ENCODE measurements at places on chromosomes 3 and 15.

GRCh38 chr15:52546031-52546751, 17.5 kb upstream of the MYO5A start:
- no peak for DNase-seq

DNA sequence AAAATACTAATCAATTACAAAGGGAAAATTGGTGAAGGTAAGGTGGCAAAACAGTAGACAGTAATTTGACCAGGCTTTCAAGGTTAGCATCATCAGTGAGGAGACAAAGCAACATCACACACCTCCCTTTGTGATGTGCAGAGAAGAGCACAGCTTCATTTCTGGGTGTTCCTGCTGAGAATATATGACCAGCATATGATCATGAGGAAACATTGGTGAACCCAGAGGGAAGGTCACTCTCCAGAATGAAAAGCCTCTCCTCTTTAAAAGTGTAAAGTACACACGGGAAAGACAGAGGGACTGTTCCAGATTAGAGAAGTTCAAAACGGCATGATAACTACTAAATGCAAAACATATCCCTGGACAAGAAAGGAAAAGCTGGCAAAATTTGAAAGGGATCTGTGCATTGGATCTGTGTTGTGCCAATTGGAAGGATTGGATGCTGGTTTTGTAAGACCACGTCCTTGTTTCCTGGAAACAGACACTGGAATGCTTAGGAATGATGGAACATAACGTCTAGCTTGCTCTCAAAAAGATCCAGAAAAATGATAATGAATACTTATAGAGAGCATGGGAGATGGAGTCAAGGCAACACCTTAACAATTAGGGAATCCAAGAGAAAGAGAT, 80.6 kb upstream of the MITF start:
- no peak for DNase-seq

DNA sequence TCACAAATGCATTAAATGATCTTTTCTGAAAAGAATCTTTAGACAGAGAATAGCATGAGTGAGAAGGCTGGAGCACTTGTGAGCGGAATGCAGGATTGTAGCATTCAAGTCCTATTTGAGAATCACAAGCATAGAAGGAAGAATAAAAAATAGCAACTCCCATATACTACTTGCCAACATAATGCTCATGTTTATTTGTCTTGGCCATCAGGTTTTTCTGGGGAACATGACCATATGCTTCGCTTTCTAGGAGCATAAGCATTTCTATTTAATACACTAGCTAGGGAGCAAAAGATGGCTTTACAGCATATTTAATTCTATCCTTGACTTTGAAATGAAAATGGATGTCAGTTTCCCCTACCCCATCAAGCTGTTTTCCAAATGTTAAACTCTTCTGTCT, 170.3 kb upstream of the MITF start:
- no peak for DNase-seq

GRCh38 chr3:27714146-27714526, 8.0 kb downstream of the EOMES start:
- no peak for DNase-seq

- no peak for DNase-seq
Measured at GRCh38 chr3:81554801-81555200, 206.6 kb downstream of the GBE1 start.

DNA sequence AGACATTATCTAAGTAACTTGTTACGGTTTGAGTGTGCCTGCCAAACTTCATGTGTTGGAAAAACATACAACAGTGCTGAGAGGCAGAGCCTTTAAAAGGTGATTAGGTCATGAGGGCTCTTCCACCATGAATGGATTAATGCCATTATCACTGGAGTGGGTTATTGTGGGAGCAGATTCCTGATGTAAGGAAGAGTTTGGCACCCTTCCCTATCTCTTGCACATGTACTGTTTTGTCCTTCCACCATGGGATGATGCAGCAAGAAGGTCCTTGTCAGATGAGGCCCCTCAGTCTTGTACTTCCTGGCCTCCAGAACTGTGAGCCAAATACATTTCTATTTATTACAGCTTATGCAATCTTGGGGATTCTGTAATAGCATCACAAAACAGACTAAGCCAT, 413.9 kb downstream of the EPHA3 start:
- DNase-seq = no peak

DNA sequence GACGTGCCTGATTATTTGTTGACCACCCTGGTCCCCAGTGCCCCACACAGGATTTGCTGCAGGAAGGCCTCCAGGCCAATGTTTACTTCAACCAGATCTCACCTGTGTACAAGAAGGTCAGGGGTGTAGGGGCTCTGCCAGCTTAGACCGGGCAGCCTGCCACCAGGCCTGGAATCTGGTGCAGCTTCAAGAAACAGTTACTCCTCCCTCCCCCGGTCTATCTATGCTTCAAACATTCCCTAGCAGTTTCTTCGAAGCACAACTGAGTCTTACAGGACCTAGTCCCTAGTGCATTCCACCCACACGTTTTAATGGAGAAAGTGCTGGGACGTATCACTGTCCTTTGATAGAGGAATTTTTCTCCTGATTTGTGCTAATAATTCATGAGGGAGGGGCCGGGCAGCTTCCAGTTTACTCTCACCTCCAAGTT, 8.0 kb downstream of the SH3BP5 start:
- DNase-seq = no peak

- DNase-seq = no peak
Measured at GRCh38 chr15:73941044-73941443, 14.8 kb downstream of the LOXL1 start.

GRCh38 chr15:47395076-47395475, 322.2 kb upstream of the SEMA6D start:
- DNase-seq = no peak

DNA sequence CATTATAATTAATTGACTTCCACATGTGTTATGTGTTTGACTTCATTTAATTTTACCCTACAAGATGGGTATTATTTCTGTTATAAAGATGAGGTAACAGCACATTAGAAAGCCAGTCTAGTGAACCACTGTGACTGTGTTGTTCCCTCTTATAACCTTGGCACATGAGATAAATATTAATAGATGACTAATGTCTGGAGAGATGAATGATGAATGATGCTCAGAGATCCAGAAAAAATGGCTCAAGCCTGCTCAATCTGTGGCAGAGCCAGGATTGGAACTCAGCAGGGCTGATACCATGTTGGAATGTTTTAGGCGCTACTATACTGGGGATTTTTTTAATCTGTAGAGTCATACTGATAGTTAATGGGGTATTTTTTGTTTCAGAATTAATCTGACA, 118.8 kb upstream of the PTX3 start:
- no peak for DNase-seq

DNA sequence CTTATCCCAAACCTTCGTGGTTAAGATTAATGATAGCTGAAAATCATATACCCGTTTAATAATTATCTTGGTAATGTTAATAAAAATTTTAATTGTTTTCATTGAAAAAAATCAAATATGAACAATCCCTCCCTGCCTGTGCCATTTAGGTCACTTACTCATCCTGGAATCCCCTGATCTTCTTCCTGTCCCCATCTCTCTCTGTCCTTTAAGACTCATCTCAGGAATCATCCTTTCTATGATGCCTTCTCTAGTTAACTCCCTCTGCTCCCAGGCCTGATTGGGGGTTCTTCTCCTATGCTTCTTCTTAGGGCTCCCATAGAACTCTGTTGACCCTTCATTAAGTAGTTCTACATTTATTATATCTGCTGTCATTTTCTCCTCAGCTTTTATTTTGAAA, 91.6 kb downstream of the MBNL1 start:
- DNase-seq = no peak

GRCh38 chr15:68383161-68384074, 48.5 kb downstream of the ITGA11 start:
- peak; percentile 10 for DNase-seq

DNA sequence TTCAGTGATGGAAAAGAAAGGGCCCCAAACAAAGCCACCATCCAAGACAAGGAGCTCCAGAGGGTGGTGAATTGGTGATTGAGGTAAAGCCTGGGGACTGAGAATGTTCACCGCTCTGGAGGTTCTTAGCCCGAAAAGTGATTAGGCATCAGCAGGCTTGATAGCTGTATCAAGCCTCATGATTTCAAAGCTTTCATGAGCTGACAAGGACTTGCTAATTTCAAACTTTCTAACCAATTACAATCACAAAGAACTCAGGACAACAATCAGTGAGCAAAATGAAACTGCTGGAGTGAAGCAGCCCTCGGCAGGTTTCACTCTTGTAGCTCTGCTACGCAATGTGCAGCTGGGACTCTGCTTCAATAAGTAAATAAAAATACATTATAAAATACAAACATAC, 391.3 kb downstream of the TIGIT start:
- DNase-seq = no peak

DNA sequence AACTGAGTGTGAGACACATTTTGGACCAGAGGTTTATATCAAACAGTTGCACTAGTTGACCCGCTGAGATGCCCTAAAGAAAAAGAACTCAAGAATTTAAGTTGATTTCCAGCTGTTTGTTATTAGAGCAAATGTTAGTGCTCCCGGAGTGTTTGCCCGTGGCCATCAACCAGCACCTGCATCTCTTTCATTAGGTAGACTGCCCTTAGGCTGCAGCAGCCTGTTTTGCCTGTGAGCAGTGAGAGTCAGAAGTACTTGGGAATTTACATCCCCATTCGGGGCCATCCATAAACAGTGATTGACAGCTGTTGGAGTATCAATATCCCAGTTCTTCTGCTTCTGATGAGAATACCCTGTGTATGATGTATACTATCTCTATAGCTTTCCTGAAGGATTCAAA, 492.6 kb downstream of the RBMS3 start:
- no peak for DNase-seq

GRCh38 chr3:55902221-55902900, 415.3 kb upstream of the WNT5A start:
- DNase-seq = no peak

- DNase-seq = no peak
Measured at GRCh38 chr3:12237912-12238650, 50.8 kb upstream of the PPARG start.

GRCh38 chr15:65303687-65304380, 643 bp upstream of the RNU5B-1 start:
- no peak for DNase-seq

GRCh38 chr3:8443829-8444791, 57.5 kb upstream of the LMCD1 start:
- DNase-seq = no peak

GRCh38 chr3:73768524-73769308, 144.0 kb upstream of the PDZRN3 start:
- no peak for DNase-seq

GRCh38 chr3:73706771-73707170, 82.0 kb upstream of the PDZRN3 start:
- no peak for DNase-seq

DNA sequence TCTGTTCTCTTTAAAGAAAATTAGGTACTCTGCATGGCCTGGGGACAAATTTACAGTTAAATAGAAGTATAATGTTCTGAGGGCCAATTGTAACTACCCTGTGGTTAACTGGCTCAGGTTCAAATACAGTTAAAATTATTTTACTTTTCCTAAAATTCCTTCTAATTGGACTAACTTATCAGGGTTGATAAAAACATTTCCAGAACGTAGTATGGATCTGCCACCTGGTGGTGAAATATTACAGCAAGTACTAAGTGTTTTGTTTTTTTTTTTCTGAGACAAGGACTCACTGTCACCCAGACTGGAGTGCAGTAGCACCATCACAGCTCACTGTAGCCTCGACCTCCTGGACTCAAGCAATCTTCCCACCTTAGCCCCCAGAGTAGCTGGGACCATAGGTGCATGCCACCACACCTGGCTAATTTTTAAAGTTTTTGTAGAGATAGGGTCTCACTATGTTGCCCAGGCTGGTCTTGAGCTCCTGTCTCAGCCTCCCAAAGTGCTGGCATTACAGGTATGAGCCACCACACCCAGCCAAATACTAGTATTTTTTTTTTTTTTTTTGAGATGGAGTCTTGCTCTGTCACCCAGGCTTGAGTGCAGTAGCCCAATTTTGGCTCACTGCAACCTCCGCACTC, 29.2 kb downstream of the NEO1 start:
- no peak for DNase-seq

DNA sequence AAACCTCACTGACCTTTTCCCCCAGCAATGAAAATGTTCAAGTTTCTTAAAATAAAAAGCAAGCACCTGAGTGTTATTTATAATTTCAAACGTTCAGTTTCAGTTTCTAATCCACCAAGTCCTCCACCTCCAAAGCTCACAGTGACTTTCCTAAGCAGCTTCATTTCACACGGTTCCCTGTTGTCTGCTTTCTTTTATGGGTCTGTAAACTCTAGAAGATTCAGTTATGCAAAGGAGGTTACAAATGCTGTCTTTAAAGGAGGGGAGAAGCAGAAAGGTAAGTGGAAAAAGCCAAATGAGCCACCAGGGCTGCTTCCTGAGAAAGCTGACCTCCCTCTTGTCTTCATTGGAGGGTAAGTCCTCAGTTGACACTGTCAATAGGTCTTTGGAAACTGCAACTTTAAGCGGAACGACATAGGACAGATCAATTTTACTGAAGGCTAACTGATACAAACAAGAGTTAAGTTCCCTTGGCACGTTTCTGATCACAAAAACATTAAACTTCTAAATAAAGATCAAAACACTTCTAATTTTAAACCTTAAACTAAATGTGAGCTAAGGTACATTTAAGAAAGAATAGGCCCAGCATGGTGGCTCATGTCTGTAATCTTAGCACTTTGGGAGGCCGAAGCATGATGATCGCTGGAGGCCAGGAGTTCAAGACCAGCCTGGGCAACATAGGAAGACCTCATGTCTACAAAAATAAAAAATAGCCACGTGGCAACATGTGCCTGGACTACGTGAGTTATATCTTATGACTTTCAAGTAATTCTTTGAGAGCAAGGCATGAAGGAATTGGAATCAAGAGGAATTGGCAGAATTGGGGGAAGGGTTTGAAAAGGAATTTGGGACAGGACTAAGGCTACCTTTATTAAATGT, 151.9 kb upstream of the UBE2E1 start:
- no peak for DNase-seq

DNA sequence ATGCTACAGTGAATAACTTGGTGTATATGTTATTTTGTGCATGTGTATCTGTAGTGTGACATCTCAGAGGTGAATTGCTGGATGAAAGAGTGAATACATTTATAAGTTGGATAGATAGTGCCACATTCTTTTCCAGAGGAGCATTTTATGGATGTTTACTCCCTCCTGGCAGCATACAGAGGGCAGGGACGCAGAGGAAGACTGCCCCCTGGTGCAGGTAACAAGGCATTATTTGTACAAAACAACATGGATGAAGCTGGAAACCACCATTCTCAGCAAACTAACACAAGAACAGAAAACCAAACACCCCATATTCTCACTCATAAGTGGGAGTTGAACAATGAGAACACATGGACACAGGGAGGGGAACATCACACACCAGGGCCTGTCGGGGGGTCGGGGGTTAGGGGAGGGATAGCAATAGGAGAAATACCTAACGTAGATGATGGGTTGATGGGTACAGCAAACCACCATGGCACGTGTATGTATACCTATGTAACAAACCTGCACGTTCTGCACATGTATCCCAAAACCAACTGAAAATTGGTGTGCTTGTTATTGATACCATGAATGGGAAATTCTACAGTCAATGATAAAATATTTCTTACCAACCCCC, 57.9 kb upstream of the CTXND1 start:
- DNase-seq = no peak

DNA sequence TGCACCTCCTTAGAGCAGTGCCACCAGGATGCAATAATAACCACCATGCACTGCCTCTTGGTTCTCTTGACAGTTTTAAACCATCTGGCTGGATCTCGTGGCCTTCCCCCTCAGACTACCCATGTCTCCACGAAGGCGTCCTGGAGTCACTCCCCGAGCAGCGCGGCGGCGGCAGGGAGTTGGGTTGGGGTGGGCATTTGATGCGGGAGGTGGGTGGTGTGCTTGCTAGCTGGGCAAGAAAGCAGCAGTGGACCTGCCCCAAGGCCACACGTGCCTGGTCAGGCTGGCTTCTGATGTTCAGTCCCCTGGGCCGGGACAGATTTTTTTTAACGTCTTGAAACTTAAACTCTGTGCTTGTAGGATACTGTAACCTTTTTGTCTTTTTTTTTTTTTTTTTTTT, 3.9 kb upstream of the TTLL3 start:
- no peak for DNase-seq
